ENCODE measurements at places on chromosomes 7 and 10.

DNA sequence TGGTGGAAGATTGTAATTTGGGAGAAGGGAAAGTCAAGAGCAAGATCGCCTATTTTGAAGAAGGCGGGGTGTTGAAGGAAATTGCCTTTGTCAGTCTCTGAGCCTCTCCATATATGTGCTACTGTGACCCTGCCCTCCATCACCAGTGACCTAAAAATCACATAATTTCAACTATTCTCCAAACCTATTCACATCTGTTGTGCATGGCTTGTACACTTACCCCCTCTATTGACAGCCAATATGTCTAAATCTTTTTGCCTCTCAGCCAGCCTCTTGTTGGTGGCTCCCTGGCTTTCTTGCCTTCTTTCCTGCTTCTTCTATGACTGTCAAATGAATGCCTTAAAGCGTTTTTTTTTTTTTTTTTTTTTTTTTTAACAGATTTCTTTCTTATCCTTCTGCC is 295.6 kb downstream of the AUTS2 start:
- peak; percentile 8 for DNase-seq

GRCh38 chr7:152975076-152975475 is 215.5 kb downstream of the ACTR3B start:
- DNase-seq = no peak

GRCh38 chr7:43112459-43112940 is at the start of gene HECW1:
TSS of gene HECW1 (plus strand) at chr7:43112647. CDS start at chr7:43243906, 131,259 bp downstream.
- no peak for DNase-seq

DNA sequence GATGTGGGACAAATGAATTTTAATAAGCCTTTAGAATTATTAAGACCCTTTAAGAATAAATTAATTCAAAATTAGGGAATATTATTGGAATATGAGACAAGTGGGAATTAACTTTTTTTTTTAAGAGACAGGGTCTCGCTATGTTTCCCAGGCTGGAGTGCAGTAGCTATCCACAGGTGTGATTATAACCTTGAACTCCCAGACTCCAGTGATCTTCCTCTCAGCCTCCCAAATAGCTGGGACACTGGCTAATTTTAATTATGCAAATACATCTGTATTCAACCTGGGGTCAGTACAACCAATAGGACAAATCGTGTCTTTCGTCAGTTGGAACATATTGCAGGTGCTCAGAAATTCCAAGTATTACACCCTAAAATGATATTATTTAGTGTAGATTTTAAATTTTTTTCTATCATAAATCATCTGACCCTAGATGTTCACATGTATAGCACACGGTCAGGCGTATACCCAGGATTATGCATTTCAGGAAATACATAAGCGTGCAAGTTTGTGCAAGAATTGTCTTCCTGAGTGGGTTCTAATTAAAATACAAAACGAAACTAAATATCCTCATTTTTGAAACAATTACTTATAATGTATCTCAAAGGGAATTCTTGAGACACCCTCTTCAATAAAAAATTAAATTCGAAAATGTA is 1.2 kb downstream of the NT5C3A start:
- DNase-seq = no peak

GRCh38 chr10:24463611-24464426 is 254.9 kb downstream of the KIAA1217 start:
- peak; percentile 96 for DNase-seq

DNA sequence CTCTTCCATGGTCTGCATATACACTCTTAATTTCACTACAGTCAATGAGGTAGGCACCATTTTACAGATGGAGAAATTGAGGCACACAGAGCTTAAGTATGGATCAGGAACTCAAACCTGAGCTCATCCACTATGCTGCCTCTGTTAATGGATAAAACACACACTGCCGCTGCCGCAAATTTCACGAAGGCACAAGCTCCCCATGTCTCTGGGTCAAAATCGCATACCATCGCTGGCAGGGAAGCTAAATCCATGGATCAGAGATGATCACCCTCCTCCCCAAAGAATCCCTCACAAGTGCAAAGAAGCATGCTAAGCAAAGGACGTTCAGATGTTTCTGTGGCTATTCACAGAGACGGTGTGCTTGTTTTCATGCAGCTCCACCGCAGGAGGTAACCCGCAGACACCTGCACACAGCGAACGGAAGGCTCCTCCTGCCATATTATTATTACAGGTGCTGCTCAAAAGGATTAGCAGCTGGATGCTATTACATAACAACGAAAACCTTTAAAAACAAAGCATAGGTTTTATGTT is 109.3 kb downstream of the UBE2H start:
- DNase-seq = no peak

DNA sequence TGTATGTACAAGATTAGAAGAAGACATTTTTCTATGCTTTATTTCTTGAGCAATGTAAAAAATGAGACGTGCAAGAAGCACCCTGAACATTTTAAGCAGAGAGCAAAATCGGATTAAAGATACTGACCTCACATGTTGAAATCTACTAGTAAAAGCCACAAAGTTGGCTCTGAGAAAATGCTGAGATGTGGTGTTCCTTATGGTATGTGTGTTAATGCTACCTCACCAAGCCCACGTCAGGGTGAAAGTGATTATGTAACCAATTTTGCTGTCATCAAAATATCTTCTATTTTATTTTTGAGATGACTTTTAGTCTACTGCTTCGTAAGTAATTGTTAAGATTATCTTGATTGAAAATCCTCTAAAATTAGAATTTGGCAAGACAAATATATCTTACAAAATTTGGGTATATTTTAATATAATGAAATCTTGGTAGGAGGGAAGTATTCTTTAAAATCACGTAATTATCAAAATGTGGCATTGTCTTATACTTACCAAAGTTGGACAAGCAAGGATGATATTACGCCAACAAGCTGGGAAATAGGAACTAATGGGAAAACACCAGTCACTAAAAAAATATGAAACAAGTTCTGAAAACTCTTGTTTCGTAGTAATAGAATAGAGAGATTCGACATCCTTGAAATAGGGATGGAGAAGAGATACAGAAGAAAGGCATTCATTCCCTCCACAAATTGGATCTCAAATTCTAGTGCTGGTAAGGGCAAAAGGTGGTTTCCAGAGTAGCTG is 5.8 kb downstream of the ADO start:
- DNase-seq = no peak

DNA sequence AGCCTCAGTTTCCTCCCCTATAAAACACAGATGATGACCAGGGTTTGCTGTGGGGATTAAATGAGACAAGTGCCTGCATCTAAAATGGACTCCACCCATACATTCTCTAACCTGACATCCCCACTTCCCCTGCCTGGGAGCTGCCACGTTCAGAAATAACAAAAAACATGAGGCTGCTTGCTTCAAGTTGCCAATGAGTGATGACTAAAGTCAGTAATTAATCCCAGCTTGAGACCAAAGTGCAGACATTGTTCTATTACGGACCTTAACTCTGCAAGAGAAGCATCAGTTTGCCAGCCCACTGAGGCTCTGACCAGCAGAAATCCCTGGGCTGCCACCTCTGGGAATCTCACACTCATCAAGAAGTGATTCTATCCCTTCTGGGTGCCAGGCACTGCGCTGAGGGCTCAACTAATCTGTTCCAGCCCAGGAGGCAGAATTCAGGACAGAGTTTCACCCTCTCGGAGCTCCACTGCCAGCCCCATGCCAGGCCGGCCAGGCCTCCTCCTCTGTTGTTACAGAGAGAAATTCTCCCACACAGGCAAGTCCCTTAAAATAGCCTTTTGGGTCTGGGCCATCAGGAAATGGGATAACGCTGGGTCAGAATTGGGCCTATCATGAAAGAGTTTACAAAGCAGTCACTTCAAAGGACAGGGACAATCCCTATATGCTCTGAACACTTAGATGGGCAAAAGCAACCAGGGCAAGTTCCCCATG is 11.4 kb downstream of the SH3PXD2A start:
- DNase-seq = no peak

DNA sequence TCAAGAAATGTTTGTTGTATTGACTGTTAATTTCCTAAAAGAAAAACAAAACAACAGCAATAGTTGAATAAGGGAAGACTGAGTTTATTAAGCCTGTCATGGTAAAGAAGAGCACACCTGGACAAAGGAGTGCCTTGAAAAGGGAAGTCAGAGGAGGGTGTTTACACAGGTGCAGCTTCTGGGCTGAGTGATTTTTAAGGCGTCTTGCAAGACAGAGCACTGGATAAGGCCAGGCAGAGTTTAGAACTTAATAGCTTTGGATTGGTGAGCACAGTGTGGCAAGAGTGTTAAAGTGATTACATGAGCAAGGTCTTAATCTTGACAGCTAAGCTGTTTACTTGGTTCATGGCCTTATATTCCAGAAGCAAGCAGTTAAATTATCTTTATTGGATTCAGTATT is 423.2 kb downstream of the CNTNAP2 start:
- no peak for DNase-seq

- no peak for DNase-seq
Measured at GRCh38 chr10:124701038-124701365, 43.2 kb downstream of the FAM53B start.

- DNase-seq = no peak
Measured at GRCh38 chr7:129341816-129342806, 92.1 kb upstream of the STRIP2 start.

DNA sequence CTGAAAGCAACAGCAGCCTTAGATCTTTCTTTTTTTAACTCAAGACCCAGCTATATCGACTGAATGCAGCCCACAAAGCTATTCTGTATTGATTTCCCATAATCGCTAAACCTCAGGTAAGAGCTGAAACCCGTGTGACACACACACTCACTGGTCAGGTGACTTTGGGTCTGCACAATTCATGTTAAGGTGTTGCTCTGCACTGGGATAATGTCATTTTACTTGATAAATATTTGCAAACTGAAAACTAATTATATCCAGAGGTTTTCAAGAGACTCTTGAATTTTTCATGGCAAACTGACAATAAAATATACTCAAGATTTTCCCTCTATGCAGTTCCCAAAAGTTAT is 33.1 kb downstream of the SCRN1 start:
- no peak for DNase-seq

DNA sequence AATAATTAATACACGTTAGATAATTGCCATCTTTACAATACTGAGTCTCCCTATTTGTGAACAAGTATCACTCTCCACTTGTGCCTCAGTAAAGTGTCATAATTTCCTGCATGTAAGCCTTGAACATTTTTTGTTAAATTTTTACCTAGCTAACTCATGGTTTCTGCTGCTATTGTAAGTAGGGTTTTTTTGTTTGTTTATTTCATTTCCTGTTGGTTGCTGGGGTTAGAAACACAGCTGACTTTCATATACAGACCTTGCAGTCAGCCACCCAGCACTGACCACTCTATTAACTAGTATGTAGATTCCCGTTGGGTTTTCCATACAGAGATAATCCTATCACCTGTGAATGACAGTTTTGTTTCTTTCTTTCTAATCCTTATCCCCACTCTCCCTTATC is 133.3 kb downstream of the MPP7 start:
- no peak for DNase-seq

DNA sequence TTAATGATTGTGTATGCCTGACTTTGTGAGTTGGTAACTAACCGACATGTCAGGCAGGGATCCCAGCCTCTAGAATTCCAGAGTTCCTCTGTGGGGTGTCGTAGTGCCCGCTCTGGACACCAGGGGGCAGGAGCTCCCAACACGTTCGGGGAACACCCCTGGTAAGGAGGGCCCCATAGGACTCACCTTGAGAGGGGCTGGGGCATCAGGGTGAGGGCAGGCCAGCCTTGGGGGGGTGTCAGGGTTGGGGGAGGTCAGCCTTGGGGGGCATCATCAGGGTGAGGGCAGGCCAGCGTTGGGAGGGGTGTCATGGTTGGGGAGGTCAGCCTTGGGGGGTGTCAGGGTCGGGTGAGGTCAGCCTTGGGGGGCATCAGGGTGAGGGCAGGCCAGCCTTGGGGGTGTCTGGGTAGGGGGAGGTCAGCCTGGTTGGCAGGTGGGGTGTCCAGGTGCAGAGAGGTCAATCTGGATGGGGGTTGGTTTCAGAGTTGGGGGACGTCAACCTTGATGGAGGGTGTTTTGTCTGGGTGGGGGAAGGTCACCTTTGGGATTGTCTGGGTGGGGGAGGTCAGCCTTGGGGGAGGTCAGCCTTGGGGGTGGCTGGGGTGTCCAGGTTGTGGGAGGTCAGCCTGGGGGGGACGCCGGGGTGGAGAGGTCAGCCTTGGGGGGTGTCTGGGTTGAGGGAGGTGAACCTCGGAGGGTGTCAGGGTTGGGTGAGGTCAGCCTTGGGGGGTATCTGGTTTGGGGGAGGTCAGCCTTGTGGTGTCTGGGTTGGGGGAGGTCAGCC is 45.6 kb upstream of the SUN1 start:
- DNase-seq = no peak

DNA sequence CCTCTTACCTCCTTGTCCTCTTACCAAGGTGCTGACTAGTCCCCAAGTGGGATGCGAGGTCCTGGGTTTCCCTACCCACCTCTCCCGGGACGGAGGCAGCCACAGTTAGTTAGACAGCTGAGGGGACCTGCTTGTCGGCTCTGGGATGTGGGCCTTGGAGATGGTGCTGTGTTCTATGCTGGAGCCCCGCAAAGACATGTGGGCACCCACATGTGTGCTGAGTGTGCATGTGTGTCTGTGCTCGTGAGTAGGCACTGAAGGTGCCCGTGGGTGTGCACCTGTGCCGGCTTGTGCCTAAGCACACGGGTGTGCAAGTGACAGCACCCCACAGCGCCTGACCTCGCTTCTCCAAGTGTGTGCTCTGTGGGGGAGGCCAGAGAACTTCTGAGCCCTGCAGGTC is 62.2 kb downstream of the NEURL1 start:
- no peak for DNase-seq

- DNase-seq = no peak
Measured at GRCh38 chr10:49298671-49298982, 343 bp upstream of the C10orf71 start.

DNA sequence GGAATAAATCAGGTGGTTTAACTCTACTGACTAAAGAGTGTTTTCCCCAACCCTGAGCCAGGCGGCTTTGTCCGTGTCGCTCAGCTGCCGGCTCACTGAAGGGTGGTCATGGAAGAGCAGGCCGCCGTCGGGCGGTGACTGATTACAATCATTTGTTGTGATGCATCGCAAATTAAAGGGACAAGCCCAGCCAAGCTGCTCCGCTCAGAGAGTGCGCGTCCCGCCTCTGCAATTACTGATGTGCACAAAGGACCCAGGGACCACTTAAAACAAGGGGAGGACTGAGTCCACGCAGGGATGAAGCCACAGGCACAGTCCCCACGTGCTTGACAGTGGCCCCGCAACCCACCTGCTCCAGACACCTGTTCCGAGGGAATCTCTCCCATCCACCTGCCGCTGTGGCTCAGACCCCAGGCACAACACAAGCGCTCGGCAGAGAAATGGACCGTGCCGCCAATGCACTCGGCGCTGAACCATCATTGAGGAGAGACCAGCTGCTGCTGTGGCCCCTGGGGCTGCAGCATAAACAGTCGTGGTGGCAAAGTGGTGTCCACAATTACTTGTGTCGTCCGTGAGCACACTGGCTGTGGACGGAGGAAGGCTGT is 526.5 kb downstream of the PTPRN2 start:
- DNase-seq = no peak

- DNase-seq = no peak
Measured at GRCh38 chr10:98456043-98456570, 9.4 kb upstream of the HPS1 start.

GRCh38 chr7:112134039-112134438 is 72.2 kb downstream of the DOCK4 start:
- no peak for DNase-seq

DNA sequence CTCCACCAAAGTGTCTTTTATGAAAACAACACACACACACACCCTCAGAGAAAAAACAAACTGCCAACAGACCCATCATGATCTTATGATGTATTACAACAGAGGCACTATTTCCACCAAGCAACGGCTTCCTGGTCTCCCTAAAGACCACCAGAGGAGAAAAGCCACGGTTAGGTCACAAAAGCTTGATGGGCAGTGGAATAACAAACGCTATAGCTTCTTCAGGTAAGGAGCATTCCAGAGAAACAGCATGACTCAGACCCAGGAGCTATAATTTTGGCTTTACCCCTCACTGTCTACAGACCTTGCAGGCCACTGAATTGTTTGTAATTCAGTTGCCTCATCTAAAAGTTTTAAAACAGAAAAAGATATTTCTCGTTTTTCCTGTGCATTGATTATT is 105.7 kb upstream of the GPR141 start:
- no peak for DNase-seq

Data from astrocyte of the cerebellum (primary cell).